ENCODE measurements at places on chromosomes 3 and 15.

DNA sequence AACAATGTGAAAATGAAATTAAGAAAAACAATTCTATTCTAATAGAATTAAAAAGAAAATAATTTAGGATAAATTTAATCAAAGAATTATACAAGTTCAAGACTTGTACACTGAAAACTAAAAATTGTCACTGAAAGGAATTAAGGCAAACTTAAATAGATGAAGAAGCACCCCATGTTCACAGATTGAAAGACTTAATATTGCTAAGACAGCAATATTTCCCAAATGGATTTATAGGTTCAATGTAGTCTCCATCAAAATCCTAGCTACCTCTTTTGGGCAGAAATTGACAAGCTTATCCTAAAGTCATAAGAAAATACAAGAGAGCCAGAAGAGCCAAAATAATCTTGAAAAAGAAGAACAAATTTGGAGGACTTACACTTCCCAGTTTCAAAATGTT lies 53.5 kb upstream of the UBE3A start:
- no peak for DNase-seq

DNA sequence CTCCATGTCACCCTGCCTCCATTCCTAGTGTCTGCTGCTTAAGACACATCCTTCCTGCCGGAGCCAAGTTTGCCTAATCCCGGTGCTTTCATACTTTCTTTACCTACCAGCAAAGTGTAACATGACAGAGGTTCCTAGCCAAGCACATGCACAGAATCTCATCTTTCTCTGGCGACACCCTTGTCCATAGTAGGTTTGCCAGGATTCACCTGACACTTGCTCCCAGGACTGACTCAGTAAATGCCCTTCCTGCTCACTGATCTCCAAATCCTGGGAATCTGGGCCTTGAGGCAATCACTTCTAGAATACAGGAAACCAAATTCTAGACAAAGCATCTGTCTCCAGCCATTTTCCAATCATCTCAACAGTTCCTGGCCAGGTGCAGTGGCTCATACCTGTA lies 10.2 kb upstream of the NR2E3 start:
- no peak for DNase-seq

- no peak for DNase-seq
Observed at GRCh38 chr3:13125092-13126015, 52.1 kb upstream of the IQSEC1 start.

- peak; percentile 18 for DNase-seq
Observed at GRCh38 chr3:28699283-28699682, 350.7 kb upstream of the AZI2 start.

DNA sequence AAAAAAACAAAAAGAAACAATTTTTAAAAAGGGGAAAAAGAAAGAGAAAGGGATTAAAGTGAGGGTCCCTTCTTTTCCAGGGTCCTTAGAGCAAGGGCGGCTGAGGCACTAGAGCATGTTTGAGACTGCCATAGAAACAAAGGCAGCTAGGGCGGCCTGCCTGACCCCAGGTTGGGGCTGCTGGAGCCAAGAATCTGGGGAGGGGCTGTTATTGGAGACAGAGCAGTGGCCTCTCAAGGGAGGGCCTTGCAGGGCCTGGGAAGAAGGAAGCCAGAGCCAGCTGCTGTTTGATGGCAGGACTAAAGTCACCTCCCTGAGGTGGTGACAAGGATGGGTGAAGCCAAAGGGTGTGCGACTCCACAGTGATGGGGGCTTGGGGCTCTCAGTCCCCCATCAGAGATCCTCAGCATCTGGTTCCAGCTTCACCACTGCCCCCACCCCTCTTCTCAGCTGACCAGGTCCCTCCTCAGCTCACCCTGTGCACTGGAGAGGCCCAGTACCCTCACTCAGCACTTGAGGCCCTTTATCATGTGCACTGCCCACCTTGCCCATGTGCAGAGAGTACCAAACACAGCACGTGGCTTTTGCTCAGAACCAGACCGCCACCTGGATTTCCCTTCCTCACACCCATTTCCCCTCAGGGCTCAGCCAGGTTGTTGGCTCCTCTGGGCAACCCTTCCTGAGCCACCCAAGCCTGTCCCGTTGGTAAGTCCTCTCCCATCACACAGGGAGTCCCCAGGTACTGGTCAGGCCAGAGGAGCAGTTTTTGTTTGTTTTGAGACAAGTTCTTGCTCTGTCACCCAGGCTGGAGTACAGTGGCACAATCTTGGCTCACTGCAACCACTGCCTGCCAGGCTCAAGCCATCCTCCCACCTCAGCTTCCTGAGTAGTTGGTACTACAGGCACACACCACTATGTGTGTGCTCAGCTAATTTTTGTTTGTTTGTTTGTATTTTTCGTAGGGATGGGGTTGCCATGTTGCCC lies 1.7 kb downstream of the TMEM89 start:
- no peak for DNase-seq

GRCh38 chr3:64987726-64988125 lies 299.9 kb upstream of the ADAMTS9 start:
- no peak for DNase-seq

Data from NCI-H2081 (cell line).